Activated B cell treated with CpG ODN at 0.5 μM for 24 hours (primary cell): ENCODE measurements at places on chromosomes 12 and 14.

GRCh38 chr14:45359746-45360145, 106.7 kb upstream of the MIS18BP1 start:
- no peak for DNase-seq

GRCh38 chr14:89922031-89922907, 32.3 kb downstream of the EFCAB11 start:
- no peak for DNase-seq

DNA sequence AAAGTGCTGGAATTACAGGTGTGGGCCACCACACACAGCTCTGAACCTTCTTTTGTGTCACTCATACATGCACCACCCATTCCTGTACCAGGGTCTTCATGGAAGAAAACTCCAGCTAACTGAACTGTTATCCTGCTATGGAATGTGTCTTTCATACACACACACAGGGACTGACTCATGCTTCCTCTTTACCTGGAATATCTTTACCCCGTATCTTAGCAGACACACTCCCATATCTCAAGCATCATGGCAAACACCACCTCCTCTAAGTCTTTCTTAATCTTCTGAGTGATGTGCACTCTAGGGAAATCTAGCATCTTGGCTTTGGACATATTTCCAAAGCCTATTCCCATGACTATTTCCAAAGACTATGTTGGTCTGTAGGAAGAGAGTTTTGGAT, 35.0 kb upstream of the DTX1 start:
- DNase-seq, result no peak

GRCh38 chr12:9741726-9742125, 8.8 kb upstream of the CLECL1 start:
- no peak for DNase-seq

GRCh38 chr12:58787021-58787760, 133.1 kb downstream of the LRIG3 start:
- DNase-seq, result no peak
